ENCODE measurements at places on chromosomes 1 and 21.

DNA sequence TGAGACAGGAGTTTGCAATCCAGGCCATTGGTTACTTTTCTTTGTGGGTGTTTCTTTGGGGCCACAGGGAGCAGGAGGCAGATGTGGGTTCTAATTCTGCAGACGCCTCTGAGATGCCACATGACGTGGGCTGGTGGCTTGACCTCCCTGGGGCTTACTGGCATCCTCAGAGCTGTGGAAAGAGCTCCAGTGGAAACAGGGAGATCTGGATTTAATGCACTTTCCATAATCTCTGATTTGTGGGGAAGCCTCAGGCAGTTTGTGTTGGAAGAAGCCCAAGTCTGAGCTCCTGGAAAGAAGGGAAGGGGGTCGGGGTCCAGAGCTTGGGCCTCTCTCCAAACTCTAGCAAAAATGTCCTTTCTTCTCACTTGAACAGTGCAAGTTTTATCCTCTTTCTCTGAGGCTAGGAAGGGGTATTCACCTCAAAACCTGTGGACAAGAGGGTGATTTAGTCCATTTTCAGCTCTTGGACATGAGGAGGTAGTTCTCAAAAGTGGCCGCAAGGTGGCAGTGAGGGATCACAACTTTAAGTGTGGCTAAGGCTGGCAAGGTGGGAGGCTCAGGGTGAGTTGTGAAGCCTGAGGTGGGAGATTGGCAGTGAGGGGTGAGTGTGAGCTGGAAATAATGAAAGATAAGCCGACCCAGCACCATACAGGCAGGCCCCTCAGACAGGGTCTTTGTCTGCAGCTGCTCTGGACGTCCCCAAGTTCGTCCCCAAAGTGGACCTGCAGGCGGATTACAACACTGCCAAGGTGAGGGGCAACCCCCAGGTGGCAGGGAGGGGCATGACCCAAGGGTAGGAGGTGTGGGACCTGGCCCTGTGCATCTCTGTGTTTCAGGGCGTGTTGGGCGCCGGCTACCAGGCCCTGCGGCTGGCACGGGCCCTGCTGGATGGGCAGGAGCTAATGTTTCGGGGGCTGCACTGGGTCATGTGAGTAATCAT lies 9.2 kb downstream of the IKBKE start:
- peak; percentile 65 for DNase-seq

GRCh38 chr1:59707178-59707791 lies 107.5 kb upstream of the HOOK1 start:
- no peak for DNase-seq

DNA sequence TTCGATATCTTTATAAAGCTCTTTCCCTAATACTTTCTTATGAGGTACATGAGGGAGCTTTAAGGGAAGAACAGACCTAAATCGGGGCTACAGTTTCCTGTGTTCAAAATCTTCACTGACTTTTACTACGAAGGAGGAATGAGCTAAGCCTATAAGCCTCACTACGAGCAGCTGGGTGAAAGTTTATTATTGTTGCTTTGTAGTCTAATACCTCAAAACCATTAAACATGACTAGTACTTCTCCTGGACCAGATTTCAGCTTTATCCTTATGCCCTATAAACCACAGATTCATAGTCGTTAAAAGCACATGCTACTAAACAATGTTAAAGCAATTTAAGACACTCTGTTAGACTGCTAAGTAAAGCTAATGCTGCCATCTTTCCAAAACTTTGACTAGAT lies 30.2 kb downstream of the NDC1 start:
- no peak for DNase-seq

- no peak for DNase-seq
Observed at GRCh38 chr1:161838362-161838761, 72.2 kb downstream of the ATF6 start.

GRCh38 chr1:204791453-204792353 lies 79.0 kb upstream of the NFASC start:
- DNase-seq: peak; percentile 82

DNA sequence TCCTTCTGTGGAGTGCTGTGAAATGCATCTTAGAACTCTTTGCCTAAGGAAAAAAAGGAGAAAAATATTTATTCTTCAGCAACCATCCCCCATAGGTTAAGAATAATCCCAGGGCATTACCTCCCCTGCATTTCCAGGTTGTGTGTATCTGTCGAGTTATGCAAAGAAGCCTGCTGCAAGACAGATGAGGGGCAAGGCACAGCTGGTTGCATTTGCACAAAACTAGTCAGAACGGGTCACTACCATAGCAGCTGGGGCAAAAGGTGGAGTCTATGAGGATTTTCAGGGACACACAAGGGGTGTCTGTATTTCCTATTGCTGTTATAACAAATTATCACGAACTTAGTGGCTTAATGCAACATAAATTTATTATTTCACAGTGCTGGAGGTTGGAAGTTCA lies 443.4 kb upstream of the C1orf87 start:
- no peak for DNase-seq

DNA sequence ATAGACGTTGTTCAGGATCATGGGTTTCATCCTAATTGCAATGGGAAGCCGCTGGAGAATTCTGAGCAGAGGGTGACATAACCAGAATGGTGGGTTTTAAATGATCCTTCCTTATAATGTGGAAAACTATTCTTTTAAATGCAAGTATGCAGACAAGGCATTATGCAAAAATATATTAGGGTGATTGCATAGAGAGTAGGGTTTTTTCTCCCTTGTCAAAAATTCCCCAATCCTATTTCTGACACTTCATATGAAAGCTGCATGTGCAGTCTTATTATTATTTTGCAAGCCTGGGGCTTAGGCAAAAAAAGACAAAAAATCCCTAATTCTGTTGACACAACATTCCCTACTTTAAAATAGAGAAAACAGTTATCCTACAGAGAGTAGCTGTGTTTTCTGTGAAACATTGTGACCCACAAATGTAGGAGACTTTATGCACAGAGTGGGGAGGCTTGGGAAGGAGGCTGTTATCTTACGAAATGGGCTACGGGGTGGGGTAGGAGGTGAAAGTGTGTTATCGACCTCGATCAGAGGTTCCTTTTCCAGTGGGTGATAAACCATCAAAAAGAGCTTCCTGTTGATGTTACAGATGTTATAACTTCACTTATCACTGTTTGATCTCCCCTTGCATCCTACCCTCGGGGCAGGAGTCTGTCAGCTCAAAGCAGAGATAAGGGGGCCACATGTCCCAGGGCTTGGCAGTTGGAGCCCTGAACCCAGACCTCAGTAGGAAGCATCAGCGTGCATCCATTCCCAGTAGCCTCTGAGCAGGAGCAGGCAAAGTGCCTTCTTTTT lies 27.2 kb downstream of the RHEX start:
- no peak for DNase-seq

- DNase-seq: no peak
Observed at GRCh38 chr1:23814016-23814415, 11.2 kb downstream of the HMGCL start.

DNA sequence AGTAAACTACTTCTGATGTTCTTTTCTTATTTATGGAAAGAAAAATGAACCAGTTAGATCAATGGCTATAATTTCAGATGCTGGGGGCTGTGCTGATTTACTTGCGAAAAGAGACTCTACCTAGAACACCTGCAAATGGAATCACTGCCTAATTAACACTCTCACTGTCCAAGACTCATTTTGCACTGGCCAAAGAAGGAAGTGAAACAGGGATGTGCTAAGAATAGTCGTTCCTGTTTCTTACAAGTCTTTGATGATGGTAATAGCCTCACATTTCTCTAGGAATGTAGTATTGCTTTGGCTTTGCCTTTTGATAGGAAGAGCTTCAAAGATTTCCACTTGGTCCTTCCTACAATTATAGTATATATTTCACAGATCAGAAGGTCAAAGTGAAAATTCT lies 12.7 kb upstream of the TSNAX start:
- no peak for DNase-seq

DNA sequence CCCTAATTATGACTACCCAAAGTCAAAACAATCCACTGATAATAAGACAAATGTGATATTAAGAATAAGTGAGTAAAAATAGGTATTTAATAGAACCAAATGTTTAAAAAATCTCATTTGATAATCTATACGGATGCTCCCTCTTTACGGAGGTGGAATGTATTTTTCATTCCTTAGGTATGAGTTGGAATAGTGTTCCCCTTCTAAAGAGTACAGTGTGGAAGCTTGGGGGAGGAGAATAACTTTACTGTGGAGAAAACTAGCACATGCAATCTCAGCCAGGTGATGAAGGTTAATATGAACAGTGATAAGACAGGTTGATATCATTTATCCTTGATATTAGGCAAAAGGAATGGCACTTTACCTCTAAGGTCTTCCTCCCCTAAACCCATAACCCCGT lies 74.6 kb downstream of the GPR88 start:
- no peak for DNase-seq

DNA sequence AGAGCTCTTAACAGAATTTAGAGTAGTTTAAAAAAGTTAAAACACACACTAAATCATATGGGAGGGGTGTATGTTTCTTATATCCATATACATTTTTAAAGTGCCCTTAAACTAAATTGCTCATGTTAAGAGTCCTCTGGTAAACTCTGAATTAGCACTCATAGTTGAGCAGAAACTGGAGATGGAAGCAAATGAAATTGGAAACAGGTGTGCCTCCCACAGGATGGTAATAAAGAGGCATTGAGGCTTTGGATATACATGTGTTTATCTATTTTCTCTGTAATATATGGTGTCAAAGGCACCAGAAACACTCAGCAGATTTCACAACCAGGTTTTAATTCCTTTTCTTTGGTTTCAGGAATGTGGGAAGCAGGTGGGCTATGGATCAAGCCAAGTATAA lies 188.6 kb downstream of the HS2ST1 start:
- DNase-seq: no peak

GRCh38 chr1:247303216-247303615 lies 28.5 kb downstream of the ZNF496 start:
- DNase-seq: no peak

GRCh38 chr1:1344655-1345361 lies 4.4 kb downstream of the DVL1 start:
- DNase-seq: no peak

DNA sequence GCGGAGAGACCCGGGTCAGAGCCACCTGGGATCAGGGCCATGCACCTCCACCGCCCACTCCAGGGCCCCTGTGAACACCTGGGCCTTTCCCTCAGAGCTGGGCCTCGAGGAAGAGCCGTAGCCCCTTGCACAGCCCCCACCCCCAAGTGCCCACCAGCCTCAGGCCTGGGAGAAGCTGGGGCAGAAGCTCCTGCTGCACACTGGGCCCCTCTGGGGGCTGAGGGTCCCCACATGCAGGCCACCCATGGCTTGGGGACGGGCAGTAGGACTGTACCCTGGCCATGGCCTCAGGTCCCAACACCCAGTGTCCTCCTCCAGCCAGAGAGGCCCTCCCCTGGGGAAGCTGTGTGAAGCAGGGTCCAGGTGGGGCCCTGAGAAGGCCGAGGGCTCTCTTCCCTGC lies 6.5 kb downstream of the NOC2L start:
- DNase-seq: no peak

DNA sequence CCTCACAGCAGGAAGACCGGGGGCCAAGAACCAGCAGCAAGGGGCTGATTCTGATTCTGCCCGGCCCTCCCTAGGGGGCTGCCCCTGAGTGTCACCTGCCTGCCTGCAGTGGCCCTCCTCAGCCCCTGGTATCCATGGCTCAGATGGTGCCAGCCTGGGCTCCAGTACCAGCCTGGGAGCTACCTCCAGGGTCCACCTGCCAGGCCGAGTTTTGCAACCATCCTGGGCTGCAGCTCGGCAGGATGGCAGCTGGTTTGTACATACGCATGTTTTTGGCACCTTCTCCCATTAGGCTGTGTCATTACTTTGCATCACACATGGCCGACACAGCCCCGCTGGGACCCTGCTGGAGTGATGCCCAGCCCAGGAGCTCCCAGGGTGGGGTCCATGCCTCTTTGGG lies 93.3 kb upstream of the WNT4 start:
- DNase-seq: no peak

DNA sequence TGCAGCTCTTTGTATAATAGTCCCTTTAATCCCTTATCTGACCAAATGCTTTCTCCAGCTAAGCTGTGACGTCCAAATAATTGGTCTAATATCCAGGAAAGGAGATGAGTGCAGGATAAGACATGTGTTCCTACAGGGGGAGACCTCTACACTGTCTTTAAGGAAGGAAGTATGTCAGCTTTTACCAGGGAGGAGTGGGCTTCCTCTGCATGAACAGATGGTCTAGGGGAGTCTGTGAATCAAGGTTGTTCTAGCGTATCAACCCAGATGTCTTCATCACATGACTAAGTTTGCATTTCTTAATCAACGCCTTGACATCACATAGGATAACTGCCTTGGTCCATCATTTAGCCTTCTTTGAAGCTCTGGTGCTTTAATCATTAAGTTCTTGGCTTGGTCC lies 528.2 kb downstream of the MRPL39 start:
- DNase-seq: no peak

- DNase-seq: no peak
Observed at GRCh38 chr1:150537732-150538684, 11.2 kb upstream of the ADAMTSL4 start.

- DNase-seq: peak; percentile 67
Observed at GRCh38 chr1:47438165-47439016, 547 bp downstream of the FOXD2 start.

DNA sequence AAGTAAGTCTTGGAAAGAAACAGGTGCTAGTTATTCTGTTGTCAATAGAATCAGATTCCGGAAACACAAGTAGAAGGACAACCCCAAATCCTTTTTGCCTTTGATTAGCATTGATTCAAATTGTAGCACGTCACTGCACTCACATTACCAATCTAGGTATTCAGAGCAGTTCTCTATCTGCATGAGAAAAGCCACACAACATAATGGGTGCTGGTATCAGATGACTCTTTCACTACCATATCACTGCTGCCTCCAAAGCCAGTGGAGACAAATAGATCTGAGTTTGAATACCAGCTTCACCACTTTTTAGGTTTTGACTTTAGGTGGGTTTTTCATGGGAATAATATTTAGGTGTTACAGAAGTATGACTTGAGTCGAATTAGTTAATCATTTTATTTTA lies 38.9 kb downstream of the RTCA start:
- DNase-seq: no peak

DNA sequence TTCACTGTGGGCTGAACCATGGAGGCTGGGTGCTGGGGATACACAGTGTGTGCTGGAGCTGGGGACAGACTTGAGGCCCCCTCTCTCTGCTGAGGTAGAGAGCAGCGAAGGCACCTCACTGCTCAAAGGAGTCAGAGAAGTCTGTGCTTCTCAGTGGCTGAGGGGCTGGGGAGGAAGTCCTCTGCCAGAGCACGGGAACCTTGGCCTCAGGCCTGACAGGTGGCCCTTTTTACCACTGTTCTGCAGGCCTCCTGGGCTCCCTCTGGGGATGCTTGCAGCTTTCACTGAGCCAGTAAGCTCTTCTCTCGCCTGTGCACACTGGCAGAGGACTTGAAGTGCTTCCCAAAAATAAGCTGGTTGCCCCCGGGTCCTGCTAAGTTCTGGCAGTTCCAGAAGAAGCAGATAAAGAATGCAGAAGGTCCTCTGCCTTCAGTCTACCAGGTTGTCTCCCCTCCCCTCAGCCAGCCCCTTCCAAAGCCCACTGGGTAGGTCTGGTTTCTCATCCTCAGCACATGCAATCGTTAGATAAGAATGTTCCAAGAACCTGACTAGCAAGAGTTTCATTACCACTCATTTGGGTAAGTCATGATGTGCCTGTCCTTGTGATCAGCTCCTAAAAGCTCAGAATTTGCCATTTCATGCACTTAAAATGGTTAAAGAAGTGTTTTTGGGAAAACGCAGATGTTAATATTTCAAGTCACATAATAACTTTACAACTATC lies 53.9 kb downstream of the TENT5C start:
- peak; percentile 53 for DNase-seq

- DNase-seq: no peak
Observed at GRCh38 chr1:172489847-172490246, 43.1 kb upstream of the SUCO start.
